Activated CD4-positive, alpha-beta T cell treated with anti-CD3 and anti-CD28 coated beads, Interleukin-2, amount 50 U/mL, for 24 hours (primary cell): ENCODE measurements at places on chromosomes 4 and X.

- no peak for DNase-seq
These were observed 175.6 kb downstream of the COL25A1 start for GRCh38 chr4:109126856-109127255.

DNA sequence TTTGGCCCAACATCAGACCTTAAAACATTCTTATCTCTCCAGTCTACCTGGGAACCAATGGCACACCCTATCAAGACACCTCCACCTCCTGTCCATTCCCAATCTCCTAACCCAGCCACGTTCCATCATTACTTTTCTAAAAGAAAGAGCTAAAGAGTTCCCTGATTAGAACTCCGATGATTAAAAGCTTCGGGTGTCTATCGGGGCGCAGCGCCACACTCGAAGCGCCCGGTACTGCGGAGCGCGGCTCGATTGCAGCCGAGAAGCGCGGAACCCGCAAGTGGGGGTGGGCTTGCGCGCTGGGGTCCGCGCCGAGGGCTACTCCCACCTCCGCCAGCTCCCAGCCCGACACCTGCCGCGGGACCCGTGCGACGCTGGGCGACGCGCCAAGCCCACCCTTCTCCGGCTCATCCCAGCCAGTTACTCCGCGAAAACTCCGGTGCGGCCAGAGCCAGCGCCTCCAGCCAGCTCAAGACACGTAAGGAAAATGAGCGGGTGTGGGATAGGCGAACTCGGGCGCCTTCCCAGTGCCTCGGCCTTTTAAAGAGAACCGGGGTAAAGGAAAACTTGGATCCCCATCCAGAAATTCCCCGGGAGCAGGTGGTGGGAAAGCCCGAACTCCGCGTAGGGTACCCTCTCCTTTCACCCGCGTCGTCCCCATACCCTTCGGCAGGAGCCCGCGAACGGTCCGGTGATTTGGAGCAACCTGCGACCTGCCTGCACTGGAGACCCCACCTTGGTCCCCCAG, 593 bp downstream of the NPY1R start:
- DNase-seq, result no peak

DNA sequence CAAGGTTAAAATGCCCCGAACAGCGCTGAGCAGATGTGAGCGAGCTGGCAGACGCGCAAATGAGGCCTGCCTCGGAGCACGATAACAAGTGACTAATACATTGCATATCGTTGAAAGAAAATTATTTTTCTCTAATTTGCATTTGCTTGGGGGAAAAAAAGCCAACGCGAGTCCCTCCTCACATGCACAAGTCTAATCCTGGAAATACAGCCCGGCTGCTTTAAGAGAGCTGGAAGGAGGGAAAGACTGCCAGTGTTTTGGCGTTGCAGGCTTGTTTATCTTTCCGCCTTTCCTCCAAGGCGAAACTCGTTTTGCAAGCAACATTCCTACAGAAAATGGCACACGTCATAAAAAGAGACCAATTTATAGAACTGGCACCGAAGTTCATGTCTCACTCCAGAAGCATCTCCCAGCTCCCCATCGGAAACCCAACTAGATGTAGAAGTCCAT, 12.6 kb downstream of the BCOR start:
- DNase-seq, result no peak

DNA sequence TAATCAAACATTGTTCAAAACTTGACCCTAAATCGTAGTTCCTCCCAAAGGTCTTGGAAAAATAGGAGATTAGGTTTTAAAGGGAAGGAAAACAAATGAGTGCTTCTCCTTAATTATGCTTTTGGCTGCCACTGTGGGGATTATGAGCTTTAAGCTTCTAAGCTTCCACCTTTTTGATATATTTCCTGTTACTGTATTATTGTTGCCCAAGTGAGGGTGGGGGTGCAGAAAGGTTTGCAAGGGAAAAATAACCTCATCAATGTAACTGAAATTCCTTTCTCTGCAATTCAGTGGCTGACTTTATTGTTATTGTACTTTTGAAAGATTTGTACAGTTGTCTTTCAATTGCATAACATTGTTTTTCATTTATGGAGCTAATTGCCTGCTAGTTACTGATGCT, 285.1 kb downstream of the FRMPD4 start:
- DNase-seq, result no peak

DNA sequence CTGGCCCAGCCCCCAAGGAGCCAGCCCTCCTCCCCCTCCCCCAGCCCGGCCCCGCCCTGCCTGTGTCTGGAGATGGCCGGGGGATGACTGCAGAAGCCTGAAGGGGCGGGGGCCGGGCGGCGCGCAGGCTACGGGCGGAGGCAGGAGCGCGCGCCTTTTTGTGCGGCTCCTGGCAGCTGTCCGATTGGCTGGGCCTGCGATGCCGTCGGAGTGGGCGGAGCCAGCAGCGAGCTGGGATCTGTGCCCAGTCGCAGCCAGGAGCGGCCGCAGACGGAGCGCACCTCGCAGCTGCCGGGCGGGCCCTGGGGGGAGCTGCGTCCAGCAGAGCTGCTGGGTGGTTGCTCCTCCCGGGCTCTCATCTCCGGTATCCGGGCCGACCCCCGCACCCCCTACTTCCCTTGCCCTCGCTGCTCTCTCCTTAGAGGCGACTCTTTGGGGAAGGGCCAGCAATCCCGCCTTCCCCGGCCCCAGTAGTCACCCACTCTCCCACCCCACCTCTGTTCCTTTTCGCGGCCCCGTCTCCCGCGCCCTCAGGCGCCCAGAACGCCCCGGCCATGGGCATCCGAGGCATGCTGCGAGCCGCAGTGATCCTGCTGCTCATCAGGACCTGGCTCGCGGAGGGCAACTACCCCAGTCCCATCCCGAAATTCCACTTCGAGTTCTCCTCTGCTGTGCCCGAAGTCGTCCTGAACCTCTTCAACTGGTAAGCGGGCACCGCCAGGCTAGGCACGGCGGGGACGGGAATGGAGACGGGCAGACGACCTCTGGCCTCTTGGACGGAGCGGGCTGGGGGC, at the start of gene GABRQ:
Gene GABRQ, plus strand, starts transcription at position 247 of the 794 bp plus-strand sequence. Its CDS starts 308 bp downstream, at position 555.
- no peak for DNase-seq

DNA sequence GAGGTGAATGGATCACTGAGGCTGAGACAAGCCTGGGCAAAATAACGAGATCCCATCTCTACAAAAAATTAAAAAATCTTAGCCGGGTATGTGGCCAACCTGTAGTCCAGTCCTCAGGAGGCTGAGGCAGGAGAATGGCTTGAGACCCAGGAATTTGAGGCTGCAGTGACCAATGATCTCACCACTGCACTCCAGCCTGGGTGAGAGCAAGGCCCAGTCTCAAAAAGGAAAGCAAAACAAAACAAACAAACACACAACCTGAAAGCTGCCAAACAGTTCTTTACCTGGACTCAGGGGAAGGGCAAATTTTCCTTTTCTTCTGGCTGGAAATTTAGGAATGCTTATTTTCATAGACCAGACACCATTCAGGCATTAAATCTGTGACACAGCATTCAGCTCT, 163.1 kb upstream of the FAT1 start:
- DNase-seq, result no peak

GRCh38 chrX:137432609-137433008, 133.3 kb upstream of the ZIC3 start:
- DNase-seq, result no peak

- DNase-seq, result no peak
These were observed 20.2 kb downstream of the GPAT3 start for GRCh38 chr4:83556006-83556707.
